ENCODE measurements at places on chromosomes 12 and 14.

- no peak for DNase-seq
Observed at GRCh38 chr14:76261371-76261811, 109.7 kb downstream of the GPATCH2L start.

DNA sequence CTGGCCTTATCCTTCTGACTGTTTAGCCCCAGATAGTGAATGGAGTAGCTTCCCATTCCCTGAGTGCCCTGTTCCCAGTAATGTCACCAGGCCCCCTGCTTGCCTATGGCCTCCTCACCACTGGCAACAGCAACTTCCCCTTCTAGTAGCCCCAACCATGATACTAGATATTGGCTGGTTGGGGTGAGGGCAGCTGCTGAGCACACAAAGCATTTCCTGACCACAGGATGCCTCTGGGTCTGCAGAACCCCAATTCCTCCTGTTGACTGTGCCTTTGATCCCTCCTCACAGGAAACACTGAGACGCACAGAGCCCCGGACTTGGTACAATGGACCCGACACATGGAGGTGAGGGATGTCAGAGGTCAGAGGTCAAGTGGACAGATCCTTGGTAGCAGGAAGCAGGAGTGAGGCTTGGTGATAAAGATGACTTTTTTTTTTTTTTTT, 597 bp downstream of the SOAT2 start:
- DNase-seq: peak; percentile 18

- DNase-seq: peak; percentile 77
Observed at GRCh38 chr12:89524541-89525304, at the start of gene GALNT4. Gene GALNT4, minus strand, starts transcription at chr12:89524796. Its CDS starts 247 bp downstream, at chr12:89524549.

GRCh38 chr12:66679461-66680084, 697 bp upstream of the GRIP1 start:
- no peak for DNase-seq

Measured in activated naive CD8-positive, alpha-beta T cell treated with anti-CD3 and anti-CD28 coated beads for 36 hours (primary cell).